WTC11 (cell line): ENCODE measurements at places on chromosomes 7 and 10. TPM values are rescaled to one million over a fixed set of nuclear protein-coding genes. Genes with fewer than 3 reads are reported as not detected.

Gene SLC26A5
- 0.15 to 0.46 TPM (median 0.41 TPM) in 3 replicates for total RNA-seq

GRCh38 chr7:87498893-87499292 is 23.4 kb upstream of the ABCB4 start:
- H3K36me3 ChIP-seq = no peaks in the 10 kb centered on the region
- H3K4me3 ChIP-seq = no peak overlapping the region
- peaks cover 10% of the 10 kb centered on the region for H3K4me1 ChIP-seq
- H3K27me3 ChIP-seq = no peaks in the 10 kb centered on the region

DNA sequence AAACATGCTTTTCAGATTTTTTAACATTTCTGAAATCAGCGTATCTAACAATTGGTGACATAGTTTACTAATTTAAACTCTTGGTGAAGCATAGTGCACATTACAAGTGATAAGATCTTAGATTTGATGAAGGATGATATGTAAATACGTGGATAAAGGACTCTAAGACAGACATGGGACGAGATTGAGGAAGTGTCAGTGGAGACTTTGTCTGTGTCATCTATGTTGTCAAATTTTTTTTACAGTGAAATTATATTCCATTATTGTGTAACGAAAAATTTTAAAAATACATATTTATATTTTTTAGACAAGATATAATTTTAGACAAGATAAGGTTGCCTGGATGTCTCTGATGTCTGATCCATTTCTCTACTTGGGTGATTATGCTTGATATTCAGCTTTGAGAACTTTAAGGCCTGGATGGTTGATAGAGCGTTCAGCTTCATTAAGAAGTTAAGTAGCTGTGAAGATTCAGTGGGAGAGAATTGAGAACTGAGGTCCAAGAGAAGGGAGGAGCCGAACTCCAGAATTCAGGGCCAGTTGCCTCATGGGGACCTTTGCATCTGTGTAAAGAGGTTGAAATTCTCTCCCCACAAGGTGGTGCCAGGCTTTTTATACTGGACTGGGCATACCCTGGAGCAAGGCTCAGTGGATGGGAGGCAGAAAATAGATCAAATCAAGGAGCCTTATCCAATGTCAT is 62.7 kb downstream of the KAT6B start:
- peaks cover 3% of the 10 kb centered on the region; the same call in 1 of the 2 replicates for H3K4me1 ChIP-seq
- no peaks in the 10 kb centered on the region for H3K36me3 ChIP-seq
- no peak overlapping the region for H3K4me3 ChIP-seq
- H3K27me3 ChIP-seq = no peaks in the 10 kb centered on the region

- no peaks in the 10 kb centered on the region for H3K27me3 ChIP-seq
- peaks cover 51% of the 10 kb centered on the region for H3K4me1 ChIP-seq
- H3K36me3 ChIP-seq = no peaks in the 10 kb centered on the region; the same call in 1 of the 2 replicates
- H3K27ac ChIP-seq = peak overlapping the region; percentile 96
- peak; percentile 50 for DNase-seq
Measured at GRCh38 chr7:151104411-151105235, 18.3 kb downstream of the AGAP3 start.

DNA sequence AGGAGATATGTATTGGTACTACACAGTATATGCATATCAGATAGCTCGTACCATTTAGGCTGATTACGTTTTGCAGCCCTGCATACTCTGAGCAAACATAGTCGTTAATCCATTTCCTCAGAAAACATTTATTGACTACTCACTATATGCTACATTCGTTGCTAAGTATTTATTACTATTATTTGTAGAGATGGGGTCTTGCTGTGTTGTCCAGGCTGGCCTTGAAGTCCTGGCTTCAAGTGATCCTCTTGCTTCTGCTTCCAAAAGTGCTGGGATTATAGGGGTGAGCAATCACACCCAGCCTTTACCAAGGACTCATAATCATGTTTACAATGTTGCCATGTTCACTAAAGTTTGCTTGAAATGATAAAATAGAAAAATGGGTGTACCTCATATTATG is 174.7 kb downstream of the ARL4A start:
- no peak for DNase-seq
- no peak overlapping the region for H3K27ac ChIP-seq
- peaks cover 6% of the 10 kb centered on the region for H3K4me1 ChIP-seq

DNA sequence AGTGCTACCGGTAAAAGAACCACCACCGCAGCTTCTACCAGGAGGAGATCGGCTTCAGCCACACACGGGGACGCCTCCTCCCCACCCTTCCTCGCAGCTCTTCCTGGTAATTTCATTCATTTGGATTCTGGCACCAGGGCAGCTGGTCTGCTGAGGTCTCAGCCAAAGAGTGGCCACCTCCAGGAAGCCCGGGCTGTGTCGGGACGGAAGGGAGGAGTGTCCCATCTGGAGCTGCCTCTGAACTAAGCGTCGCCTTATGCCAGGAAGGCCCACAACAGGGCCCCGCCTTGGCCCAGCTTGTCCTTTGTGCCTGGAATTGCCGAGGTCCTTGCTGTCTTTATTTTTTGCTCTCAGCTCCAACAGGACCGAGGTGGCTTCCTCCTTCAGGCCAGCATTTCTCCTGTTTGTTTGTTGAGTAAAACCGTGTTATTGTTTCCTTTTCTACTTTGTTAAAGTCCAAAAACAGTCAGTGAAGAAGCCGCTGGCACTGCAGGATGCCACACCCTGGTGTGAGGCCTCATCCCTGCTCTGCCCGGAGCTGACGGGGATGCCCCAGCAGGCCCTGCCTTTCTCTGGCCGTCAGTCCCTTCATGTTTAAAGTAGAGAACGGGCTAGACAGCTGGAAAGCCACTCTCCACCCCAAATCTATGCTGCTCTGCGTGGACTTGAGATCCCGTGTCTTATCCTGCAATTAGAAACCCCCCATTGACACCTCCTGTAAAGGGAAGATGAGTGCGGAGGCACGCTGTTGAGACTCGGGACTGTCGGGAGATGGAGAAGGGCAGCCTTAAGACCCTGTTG is 24.5 kb upstream of the TTYH3 start:
- no peaks in the 10 kb centered on the region for H3K36me3 ChIP-seq
- peak overlapping the region; percentile 71 for H3K27ac ChIP-seq
- no peaks in the 10 kb centered on the region for H3K27me3 ChIP-seq
- no peak overlapping the region for H3K4me3 ChIP-seq
- no peak for DNase-seq
- peaks cover 9% of the 10 kb centered on the region for H3K4me1 ChIP-seq

GRCh38 chr10:132198381-132199181 is 11.8 kb downstream of the DPYSL4 start:
- H3K4me1 ChIP-seq = no peaks in the 10 kb centered on the region
- no peak overlapping the region for H3K27ac ChIP-seq
- no peaks in the 10 kb centered on the region for H3K27me3 ChIP-seq
- no peaks in the 10 kb centered on the region for H3K36me3 ChIP-seq
- no peak for DNase-seq

GRCh38 chr7:22179442-22179879 is 177.5 kb downstream of the RAPGEF5 start:
- no peaks in the 10 kb centered on the region for H3K27me3 ChIP-seq
- H3K36me3 ChIP-seq = peaks cover 21% of the 10 kb centered on the region
- H3K4me1 ChIP-seq = peaks cover 31% of the 10 kb centered on the region
- DNase-seq = no peak
- H3K4me3 ChIP-seq = no peak overlapping the region

DNA sequence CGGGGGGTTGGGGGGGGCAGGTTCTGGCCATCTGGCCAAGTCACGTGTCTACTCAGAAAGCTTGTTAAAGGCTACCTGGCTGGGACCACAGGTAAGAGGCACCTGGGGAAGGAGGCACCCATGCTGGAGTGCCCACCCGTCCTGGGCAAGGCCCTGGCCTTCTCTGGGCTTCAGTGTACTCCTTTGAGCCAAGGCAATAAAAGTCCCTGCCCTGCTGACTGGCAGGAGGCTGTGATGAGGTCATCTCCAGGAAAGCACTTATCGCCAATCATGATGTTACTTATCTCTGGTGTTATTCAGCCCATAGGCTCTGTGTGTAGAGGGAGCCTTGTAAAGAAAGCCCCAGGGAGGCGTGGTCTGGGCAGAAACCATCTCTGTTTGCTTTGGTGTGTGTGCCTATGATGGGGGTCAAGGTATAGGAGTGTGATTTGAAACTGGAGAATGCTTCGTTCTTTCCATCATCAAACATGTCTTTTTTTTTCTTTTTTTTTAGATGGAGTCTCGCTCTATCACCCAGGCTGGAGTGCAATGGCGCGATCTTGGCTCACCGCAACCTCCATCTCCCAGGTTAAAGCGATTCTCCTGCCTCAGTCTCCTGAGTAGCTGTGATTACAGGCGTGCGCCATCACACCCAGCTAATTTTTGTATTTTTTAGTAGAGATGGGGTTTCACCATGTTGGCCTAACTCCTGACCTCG is 2.5 kb upstream of the CLDN4 start:
- no peaks in the 10 kb centered on the region for H3K36me3 ChIP-seq
- peak overlapping the region; percentile 87 for H3K27ac ChIP-seq
- H3K4me3 ChIP-seq = peak overlapping the region; percentile 4
- no peak for DNase-seq
- peaks cover 7% of the 10 kb centered on the region for H3K27me3 ChIP-seq

Gene EVX1
- not detected in 3 replicates for total RNA-seq

DNA sequence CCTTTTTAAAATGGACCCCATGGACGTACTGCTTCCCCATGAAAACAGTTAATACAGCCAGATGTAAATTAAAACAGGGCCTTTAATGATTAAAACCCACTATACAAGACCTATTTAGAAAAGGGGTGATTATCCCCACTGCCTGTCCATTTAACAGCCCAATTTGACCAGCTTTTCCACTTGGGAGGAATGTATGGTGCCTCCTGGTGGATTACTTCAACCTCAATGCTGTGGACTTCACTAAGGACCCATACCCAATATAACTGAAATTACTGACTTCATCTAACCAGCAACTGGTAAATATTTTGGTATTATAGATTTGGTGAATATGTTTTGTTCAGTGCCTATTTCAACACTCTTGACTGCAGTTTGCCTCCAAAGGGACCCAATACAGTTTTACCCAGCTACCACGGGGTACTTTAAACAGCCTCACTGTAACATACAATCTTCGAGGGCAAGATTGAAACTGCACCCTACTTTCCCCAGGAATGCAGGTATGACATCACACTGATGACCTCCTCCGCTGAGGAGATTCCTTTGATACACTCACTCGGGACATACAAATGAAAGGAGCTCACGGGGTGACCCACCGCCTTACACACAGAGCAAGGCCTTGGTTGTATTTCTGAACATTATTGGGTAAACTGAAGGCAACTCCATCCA is 192.8 kb downstream of the DNAJC1 start:
- H3K27me3 ChIP-seq = no peaks in the 10 kb centered on the region
- H3K27ac ChIP-seq = peak overlapping the region; percentile 22; the same call in 1 of the 2 replicates
- no peak for DNase-seq
- H3K36me3 ChIP-seq = peaks cover 15% of the 10 kb centered on the region
- H3K4me1 ChIP-seq = peaks cover 40% of the 10 kb centered on the region
- H3K4me3 ChIP-seq = no peak overlapping the region

DNA sequence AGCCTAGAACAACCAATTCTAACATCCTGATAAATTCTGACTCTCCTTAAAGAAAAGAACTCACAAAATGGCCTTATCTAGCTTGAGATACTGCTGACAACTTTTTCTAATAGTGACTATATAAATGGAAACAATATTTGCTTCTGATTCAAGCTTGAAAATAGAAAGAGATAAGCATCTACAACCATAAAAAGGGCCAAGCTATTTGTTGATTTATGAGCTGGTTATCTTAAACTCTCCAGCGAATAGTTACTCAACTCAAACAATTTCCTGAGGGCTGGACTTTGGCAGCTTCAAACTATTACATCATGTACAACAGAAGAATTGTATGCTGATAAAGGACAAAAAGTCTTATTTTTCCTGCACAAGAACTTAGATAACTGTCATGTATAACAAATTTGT is 4.6 kb downstream of the USP54 start:
- H3K27me3 ChIP-seq = no peaks in the 10 kb centered on the region
- peaks cover 34% of the 10 kb centered on the region for H3K4me1 ChIP-seq
- H3K27ac ChIP-seq = no peak overlapping the region
- H3K36me3 ChIP-seq = peaks cover 14% of the 10 kb centered on the region

Gene CDHR1
- 5.0 to 7.2 TPM (median 6.4 TPM) in 3 replicates for total RNA-seq

DNA sequence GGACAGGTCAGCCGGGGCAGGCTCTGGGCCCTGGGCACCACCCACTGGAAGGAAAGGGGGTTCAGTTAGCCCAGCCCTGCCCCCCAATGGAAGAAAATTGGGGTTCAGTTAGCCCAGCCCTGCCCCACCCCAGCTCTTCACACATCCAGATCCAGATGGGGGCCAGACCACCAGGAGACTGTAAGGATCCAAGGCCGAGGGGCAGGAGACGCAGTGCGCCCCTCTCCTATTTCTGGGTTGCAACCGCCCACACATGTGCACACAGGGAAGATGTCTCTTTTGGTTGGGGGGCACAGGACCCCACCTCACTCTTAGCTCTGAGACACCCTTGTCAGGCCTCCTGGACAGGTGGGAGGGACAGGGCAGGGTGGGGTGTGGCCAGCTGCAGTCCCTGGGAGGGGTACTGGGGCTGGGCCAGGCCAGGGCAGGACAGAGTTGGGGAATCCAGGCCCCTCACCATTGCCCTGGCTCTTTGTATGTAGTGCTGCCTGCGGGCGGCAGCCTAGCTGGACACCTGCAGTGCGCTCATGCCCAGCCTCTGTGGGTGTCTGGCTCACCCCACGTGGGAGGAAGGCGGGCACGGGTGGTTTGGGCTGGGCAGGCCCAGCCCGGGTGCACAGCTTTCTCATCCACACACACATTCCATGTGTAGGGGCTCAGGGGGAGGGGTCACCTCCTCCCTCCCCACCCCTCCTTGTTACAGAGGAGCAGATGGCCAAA is 141.2 kb downstream of the LHPP start:
- H3K4me1 ChIP-seq = no peaks in the 10 kb centered on the region
- H3K36me3 ChIP-seq = no peaks in the 10 kb centered on the region
- no peaks in the 10 kb centered on the region for H3K27me3 ChIP-seq
- H3K27ac ChIP-seq = no peak overlapping the region
- no peak for DNase-seq

DNA sequence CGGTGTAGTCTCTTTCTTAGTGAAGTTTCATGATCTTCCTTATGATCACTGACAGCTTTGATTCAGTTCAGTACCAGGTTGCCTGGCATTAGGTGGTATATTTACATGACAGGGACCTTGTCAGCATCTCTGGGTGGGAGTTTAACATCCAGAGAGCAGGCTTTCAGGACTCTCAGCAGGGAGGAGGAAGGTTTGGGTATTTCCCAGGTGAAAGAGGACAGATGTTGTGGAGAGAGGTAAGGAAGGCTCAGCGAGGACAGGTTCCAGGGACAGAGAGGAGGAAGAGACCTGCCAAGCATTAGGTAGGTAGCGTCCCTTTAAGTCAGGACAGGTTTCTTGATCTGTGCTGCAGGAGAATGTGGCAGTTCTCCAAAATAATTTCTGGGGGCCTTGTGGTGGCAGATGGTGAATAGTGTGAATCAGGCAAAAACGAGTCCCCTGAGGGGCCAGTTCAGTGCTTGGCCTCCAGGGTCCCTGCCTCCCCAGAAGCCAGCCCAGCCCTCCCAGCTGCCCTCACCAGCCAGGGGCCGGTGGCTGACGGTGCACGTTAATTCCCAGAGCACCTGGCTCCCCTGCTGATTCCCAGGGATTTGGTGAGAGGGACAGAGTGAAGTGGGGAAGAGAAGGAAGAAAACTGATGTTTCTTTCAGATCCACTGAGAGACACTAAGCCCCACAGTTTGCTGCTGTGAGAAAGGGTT is 82.0 kb downstream of the VWC2 start:
- H3K27ac ChIP-seq = peak overlapping the region; percentile 42; the same call in 1 of the 2 replicates
- peak; percentile 16 for DNase-seq
- H3K4me1 ChIP-seq = peaks cover 29% of the 10 kb centered on the region
- H3K27me3 ChIP-seq = no peaks in the 10 kb centered on the region
